Vagina (tissue), 2 donors: ENCODE measurements at places on chromosomes 7 and 10. TPM values are rescaled to one million over a fixed set of nuclear protein-coding genes. Genes with fewer than 3 reads are reported as not detected.

DNA sequence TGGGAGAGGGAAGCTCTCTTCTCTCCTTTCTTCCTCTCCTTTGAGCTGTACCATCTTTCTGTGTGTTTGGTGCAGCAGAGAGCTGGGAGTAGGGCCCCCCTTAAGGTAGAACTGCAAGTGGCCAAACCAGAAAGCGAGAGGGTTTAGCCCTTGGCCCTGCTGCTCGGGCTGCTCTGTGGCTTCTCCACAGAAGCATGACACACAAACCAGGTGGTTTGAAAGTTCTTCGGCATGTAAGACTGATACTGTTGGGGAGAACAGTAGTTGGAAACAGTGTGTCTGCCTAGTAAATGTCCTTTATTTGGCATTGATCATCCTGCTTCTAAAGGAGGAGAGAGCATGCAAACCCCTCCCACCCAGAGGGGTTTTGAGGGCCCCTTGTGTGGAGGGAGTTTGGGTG lies 277.8 kb downstream of the CELF2 start:
- H3K4me1 ChIP-seq = no peaks in the 10 kb centered on the region
- DNase-seq = peak; percentile 29
- H3K27ac ChIP-seq = no peak overlapping the region
- no peaks in the 10 kb centered on the region for H3K27me3 ChIP-seq
- H3K4me3 ChIP-seq = no peak overlapping the region

Gene MMP21
- total RNA-seq = not detected

- H3K4me1 ChIP-seq = no peaks in the 10 kb centered on the region
- no peak overlapping the region for H3K4me3 ChIP-seq
- H3K27me3 ChIP-seq = no peaks in the 10 kb centered on the region
- H3K36me3 ChIP-seq = no peaks in the 10 kb centered on the region
- no peak for DNase-seq
- no peak overlapping the region for H3K27ac ChIP-seq
These were observed 65.9 kb downstream of the DGKB start for GRCh38 chr7:14836571-14837189.

GRCh38 chr10:67607472-67607871 lies 88.5 kb downstream of the CTNNA3 start:
- H3K27me3 ChIP-seq = no peaks in the 10 kb centered on the region
- DNase-seq = no peak
- no peak overlapping the region for H3K27ac ChIP-seq
- no peak overlapping the region for H3K4me3 ChIP-seq
- no peaks in the 10 kb centered on the region for H3K36me3 ChIP-seq

DNA sequence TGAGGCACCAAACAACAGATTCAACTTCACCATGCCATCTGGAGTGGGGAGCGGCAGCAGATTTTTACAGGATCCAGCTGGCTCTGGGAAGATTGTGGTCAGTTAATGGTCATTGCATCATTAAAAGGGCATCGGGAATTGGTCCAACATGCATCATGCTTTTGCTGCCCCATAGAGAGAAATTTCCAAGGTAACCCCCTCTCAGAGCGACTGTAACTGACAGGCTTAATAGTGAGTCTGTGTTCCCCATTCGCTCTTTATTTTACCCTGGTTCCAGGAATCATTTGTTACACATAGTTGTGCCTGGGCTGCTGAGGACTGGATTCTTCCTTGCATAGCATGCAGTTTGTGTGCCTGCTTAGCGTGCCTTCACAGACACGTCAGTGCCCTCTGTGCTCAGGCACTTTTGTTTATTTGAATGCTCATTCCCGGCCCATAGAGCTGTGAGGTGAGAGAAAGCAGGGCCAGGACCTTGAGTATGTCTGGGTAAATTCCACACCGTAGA lies 49.9 kb downstream of the CDHR3 start:
- no peak overlapping the region for H3K4me3 ChIP-seq
- H3K36me3 ChIP-seq = no peaks in the 10 kb centered on the region
- H3K27me3 ChIP-seq = no peaks in the 10 kb centered on the region
- no peak for DNase-seq
- H3K4me1 ChIP-seq = peaks cover 18% of the 10 kb centered on the region

DNA sequence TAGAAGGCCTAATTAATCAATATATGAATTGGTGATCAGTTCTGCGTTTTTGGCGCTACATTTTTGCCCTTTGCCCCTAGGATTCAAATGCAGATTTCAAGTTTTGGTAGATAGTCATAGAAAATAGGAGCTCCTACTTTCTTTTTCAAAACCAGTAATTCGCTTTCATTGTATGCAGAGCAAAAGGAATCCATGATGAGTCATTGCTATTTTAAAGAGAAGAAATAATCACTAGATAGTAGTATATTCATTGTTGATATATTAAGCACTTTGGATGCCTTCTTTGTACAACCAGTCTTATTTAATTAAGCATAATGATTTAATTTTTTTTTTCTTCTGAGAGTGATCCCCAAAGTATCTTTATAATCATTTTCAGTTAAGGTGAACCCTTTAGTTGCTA lies 50.3 kb downstream of the CSTF2T start:
- H3K27ac ChIP-seq = no peak overlapping the region
- H3K4me3 ChIP-seq = no peak overlapping the region
- H3K4me1 ChIP-seq = peaks cover 9% of the 10 kb centered on the region
- no peaks in the 10 kb centered on the region for H3K36me3 ChIP-seq

DNA sequence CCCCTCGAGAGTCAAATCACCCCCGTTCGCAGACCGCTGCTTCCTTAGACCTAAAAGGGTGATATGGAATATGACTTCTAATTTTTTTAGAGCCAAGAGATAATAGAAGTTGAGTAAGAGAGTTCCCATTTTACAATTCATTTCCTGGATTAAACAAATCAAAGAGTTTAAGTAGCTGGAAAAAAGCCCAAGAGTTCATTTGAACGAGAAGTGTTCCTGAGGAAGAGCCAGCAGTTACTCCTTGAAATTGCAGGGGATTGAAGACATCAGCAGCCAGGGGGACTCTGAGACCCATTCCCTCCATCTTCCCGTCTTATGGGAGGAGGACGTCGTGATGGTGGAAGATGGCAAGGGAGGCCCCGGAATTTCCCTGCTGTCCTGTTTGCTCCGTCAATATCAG lies 277.0 kb downstream of the WDR11 start:
- H3K4me1 ChIP-seq = peaks cover 6% of the 10 kb centered on the region
- no peak overlapping the region for H3K27ac ChIP-seq
- H3K36me3 ChIP-seq = no peaks in the 10 kb centered on the region
- H3K27me3 ChIP-seq = no peaks in the 10 kb centered on the region
- no peak overlapping the region for H3K4me3 ChIP-seq
- DNase-seq = no peak

DNA sequence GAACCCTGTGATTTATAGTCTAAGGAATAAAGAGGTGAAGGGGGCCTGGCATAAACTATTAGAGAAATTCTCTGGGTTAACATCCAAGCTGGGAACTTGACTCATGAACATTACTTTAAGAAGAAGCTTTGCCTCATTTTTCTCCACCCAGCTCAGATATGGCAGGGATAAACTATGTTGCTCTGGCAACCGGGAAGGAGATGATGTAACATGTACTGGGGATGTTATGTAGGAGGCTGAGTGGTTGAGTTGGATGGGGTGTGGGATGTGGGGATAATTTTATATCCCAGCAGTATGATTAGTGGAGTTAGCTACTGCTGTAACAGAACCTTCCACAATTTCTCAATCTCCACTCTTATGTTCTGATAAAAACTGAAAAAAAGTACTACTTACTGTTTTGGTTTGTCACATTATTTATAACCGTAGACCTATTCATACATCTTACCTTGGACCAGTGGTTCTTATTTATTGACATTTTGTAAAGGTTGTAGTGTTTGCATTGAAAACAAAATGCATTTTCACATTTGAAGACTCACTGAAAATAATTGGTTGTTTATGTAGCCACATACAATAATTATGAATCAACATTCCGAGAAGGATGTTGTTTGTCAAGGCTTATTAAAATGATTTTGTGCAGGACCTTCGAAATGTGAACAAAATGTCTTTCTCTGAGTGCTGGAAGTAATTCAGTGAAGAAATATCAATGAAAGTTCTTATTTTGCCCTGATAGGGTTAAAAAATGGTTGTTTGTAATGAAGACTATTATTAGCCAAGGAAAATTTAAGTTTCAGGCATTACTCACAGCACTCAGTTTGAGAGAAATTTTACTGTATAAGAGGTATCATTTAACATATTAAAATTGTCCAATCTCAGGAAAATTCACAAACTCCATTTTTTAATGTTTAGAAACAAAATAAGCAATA lies 1.3 kb downstream of the OR2F2 start:
- no peaks in the 10 kb centered on the region for H3K4me1 ChIP-seq
- no peak for DNase-seq
- H3K4me3 ChIP-seq = no peak overlapping the region
- H3K36me3 ChIP-seq = no peaks in the 10 kb centered on the region

Gene CCDC136
- total RNA-seq = 17.9 TPM

Gene LIPK
- not detected for total RNA-seq

GRCh38 chr10:47184273-47184672 lies 115.7 kb upstream of the GDF10 start:
- H3K4me3 ChIP-seq = no peak overlapping the region
- peak; percentile 77 for DNase-seq
- peak overlapping the region; percentile 27 for H3K27ac ChIP-seq
- H3K36me3 ChIP-seq = no peaks in the 10 kb centered on the region
- H3K4me1 ChIP-seq = no peaks in the 10 kb centered on the region
- no peaks in the 10 kb centered on the region for H3K27me3 ChIP-seq

DNA sequence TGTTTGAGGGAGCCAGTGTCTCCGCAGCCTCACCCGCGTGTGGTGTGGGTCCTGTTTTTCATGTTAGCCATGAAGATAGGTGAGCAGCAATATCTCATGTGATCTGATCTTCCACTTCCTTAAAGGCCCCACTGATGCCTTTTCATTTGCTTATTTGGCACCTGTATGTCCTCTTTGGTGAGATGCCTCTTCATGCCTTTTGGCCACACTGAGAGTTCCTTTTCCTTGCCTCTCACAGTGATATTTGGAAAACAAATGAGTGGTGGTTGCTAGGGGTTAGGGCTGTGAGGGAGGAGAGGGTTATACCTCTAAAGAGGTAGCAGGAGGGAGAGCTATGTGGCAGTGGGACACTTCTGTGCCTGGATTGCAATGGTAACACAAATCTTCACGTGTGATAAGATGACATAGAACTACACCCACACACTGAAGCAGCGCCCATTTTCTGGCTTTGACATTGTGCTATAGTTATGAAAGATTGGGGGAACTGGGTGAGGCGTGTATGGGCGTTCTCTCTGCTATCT lies 90.4 kb upstream of the TNS3 start:
- H3K4me3 ChIP-seq = no peak overlapping the region
- no peak for DNase-seq
- H3K4me1 ChIP-seq = peaks cover 11% of the 10 kb centered on the region

- DNase-seq = no peak
- peaks cover 37% of the 10 kb centered on the region for H3K4me1 ChIP-seq
- no peaks in the 10 kb centered on the region for H3K27me3 ChIP-seq
These were observed 746 bp downstream of the ARL5B start for GRCh38 chr10:18659819-18660535.

GRCh38 chr7:40429826-40430225 lies 295.0 kb downstream of the SUGCT start:
- no peaks in the 10 kb centered on the region for H3K36me3 ChIP-seq
- no peak for DNase-seq
- no peak overlapping the region for H3K4me3 ChIP-seq
- no peaks in the 10 kb centered on the region for H3K27me3 ChIP-seq

DNA sequence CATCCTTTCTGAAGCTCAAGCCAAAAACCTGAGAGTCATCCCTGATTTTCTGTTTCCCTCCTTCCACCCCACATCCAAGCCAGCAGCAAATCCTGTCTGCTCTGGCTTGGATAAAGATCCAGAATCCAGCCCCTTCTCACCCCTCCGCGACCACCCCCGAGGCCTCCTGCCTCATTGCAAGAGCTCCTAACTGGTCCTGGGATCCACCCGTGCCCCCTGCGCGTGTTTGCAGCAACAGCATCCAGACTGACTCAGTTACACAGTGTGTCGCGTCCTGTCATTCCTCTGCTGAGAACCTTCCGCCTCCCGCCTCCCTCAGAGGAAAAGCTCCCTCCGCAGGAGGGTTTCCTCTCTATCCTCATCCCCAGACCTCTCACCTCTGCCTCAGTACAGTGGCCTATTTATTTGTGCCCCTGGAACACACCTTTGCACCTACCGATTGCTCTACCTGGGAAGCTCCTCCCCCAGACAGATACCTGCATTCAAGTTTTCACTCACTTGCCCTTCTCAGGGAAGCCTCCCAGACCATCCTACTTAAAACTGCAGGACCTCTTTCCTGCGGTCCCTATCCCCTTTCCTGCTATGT lies 21.6 kb upstream of the GRID1 start:
- no peaks in the 10 kb centered on the region for H3K36me3 ChIP-seq
- H3K4me3 ChIP-seq = no peak overlapping the region
- H3K27me3 ChIP-seq = no peaks in the 10 kb centered on the region
- no peak for DNase-seq
- no peak overlapping the region for H3K27ac ChIP-seq

DNA sequence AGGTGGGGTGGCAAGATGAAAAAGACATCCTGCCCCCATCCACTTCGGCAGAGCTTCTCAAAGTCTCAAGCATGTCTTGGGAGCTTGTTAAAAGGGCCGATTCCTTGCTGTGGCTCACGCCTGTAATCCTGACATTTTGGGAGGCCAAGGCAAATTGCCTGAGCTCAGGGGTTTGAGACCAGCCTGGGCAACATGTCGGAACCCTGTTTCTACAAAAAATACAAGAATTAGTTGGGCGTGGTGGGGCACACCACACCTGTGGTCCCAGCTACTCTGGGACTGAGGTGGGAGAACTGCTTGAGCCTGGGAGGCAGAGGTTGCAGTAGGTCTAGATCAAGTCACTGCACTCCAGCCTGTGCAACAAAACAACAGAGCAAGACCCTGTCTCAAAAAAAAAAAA lies 14.5 kb downstream of the TRIM8 start:
- peaks cover 40% of the 10 kb centered on the region for H3K36me3 ChIP-seq
- no peaks in the 10 kb centered on the region for H3K27me3 ChIP-seq

DNA sequence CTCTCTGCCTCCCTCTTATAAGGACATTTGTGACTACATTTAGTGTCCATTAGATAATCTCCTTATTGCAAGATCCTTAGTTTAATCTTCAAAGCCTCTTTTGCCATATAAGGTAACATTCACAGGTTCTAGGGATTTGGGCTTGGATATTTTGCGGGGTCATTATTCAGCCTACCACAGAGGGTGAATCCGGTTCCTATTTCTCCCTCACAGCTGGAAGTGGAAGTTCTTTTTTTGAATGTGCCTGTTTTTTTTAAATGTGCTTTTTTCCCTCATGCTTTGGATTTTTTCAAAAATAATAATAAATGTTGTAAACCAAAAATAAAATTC lies 17.1 kb upstream of the FAM221A start:
- H3K27ac ChIP-seq = no peak overlapping the region
- H3K36me3 ChIP-seq = no peaks in the 10 kb centered on the region
- no peaks in the 10 kb centered on the region for H3K27me3 ChIP-seq
- H3K4me1 ChIP-seq = no peaks in the 10 kb centered on the region
- no peak overlapping the region for H3K4me3 ChIP-seq

GRCh38 chr7:108525327-108525984 lies 479 bp downstream of the PNPLA8 start:
- no peak for DNase-seq
- peak overlapping the region; percentile 72 for H3K4me3 ChIP-seq
- peaks cover 52% of the 10 kb centered on the region for H3K4me1 ChIP-seq
- H3K36me3 ChIP-seq = no peaks in the 10 kb centered on the region
- peak overlapping the region; percentile 97 for H3K27ac ChIP-seq

Gene TAS2R5
- total RNA-seq = 6.1 TPM

Gene XRCC2
- 1.7 TPM for total RNA-seq

- no peak for DNase-seq
- H3K27ac ChIP-seq = peak overlapping the region; percentile 93
These were observed 515 bp downstream of the RALA start for GRCh38 chr7:39623732-39624441.
